ENCODE measurements at places on chromosomes 7 and 10.
A peak's percentile ranks its signal among the peaks of the same experiment; 100 is the strongest.

DNA sequence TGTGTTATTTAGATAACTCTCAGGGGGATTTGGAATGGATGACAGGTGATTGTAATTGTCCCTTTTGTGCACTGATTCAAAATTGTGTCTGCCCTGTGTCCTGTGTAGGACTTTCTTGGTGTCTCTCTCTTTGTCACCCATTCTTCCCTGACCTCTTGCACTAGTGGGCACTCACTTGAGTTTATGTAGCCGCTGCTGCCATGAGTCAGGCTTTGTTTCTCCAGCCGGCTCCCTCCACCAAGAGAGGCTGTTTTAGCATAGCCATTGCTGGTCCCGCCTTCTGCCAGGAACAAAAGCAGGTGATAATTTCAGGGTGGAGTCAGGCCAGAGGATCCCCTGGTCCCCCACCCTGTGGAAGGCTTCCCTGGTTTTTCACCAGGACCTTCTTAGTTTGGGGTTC is 8.4 kb downstream of the COL17A1 start:
- peak; percentile 33 for DNase-seq

DNA sequence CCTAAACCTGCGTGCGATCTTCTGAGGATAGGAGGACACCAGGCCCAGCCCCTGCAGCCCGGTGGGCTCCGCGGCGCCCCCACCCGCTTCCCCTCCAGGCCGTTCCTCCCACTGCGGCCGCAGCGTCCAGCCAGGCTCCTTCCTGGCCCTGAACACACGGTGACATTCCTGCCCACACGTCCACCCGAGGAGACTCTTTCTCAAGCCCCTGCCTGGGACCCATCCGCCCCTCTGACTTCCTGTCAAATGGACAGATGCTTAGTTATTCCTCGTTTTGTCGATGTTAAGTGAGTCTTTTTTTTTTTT is 32.4 kb upstream of the RNF32 start:
- DNase-seq = no peak

GRCh38 chr7:126443951-126444350 is 808.8 kb downstream of the GRM8 start:
- DNase-seq = no peak

- DNase-seq = no peak
These were observed 262.1 kb downstream of the CREB5 start for GRCh38 chr7:28674359-28674782.

- DNase-seq = no peak
These were observed 122.9 kb upstream of the GLI3 start for GRCh38 chr7:42359946-42360345.

- DNase-seq = no peak
These were observed 55.8 kb downstream of the UNCX start for GRCh38 chr7:1288390-1288995.

GRCh38 chr7:8778459-8778858 is 345.1 kb downstream of the NXPH1 start:
- no peak for DNase-seq

DNA sequence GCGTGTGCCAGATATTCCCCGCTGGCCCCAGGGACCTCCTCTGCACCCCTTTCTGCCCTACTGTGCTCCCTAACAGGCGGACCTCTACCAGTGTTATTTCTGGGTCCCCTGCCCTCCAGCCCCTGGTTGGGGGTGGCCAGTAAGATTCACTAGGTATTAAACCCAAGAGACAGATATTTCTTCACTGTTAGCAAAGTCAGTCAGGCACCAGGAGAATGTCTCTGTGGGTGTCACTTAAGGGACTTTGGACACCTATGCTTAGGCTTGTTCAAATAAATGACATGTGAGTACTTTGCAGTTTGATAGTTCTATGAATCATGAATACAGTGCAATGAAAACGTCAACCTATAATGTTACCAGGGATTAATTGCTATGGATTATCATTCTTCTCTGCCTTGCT is 234.3 kb upstream of the IGFBP3 start:
- DNase-seq = no peak

DNA sequence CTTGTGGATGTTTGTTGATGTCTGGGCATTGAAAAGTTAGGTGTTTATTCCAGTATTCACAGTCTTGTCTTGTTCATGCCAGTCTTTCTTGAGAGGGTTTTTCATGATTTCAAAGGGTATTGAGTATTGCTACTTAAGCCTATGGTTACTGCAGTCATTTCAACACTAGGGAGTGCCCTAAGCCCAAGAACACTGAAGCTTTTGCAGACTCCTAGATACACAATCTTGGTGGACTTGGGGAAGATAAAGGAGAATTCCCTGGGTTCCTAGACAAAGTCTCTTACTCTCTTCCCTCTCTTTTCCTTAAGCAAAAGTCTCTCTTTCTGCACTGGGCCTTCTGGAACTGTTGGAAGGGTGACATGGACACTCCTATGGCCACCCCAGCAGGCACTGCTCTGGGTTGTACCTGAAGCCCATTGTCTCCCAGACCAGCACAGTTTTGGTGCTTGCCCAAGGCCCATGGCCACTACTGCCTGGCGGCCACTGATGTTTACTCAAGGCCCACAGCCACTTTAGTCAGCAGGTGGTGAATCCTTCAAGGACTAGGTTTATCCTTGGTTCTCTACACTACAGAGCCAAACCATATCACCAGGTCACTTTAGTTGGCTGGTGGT is 24.9 kb downstream of the SAMD9 start:
- DNase-seq = peak; percentile 67

- no peak for DNase-seq
These were observed 469.3 kb downstream of the NEBL start for GRCh38 chr10:20427821-20428220.

GRCh38 chr10:50501924-50502452 is 121.8 kb downstream of the SGMS1 start:
- DNase-seq = peak; percentile 20

GRCh38 chr10:124078028-124078427 is 15.4 kb downstream of the CHST15 start:
- no peak for DNase-seq

DNA sequence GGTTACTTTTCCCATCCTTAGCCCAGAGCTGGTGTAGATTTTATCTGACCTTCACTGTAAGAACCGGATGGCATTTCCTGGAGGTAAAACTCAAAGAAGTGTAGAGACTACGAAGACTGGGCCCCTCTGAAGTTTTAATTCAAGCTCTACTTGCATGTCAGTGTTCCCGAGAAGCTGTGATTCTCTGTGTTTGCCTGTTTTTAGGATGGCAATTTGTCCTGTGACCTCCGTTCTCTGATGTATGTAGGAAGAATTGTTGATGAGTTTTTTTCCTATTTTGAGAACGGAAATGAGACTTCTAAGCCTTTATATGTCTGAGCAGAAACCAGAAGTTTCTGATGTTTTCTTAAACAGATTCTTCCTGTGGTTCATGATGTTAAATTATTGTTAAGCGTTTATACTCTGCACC is 94.1 kb downstream of the CDCA7L start:
- DNase-seq = no peak

GRCh38 chr10:36736311-36736710 is 389.1 kb upstream of the ANKRD30A start:
- DNase-seq = no peak

DNA sequence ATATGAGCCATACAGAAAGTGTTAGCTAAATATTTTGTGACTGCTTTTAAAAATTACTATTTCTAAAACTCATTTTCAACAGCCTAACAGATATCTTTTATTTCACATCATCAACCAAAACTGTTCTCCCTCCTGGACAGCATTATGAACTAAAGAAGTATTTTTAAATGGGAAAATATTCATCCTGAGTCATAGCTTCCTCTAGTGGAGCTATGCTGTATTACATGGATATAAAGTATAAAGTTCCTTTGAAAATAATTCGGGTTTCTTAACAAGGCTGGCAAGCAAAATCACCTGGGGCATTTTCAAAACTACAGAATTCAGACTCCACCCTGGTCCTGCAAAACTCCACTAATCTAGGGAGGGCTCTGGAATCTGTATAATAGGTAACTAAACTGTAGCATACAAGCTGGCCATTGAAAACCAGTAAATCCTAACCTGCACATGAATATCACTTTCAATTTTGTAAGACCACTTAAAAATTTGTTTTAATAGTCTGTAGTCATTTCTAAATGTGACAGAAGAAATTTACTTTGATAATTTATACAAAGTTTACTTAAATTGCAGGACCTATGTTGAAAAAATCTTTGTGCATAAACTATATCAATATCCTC is 53.5 kb downstream of the SCIN start:
- peak; percentile 32 for DNase-seq

GRCh38 chr10:68103901-68104300 is 5.4 kb upstream of the MYPN start:
- DNase-seq = no peak

GRCh38 chr10:73875139-73875475 is 752 bp upstream of the CAMK2G start:
- DNase-seq = no peak

- DNase-seq = no peak
These were observed 86.5 kb upstream of the SKAP2 start for GRCh38 chr7:26950889-26951288.

GRCh38 chr7:128271471-128271941 is 30.4 kb downstream of the LEP start:
- DNase-seq = no peak

GRCh38 chr10:381805-382204 is 246.6 kb downstream of the ZMYND11 start:
- DNase-seq = no peak

- peak; percentile 46 for DNase-seq
These were observed 69.5 kb downstream of the HIBADH start for GRCh38 chr7:27593226-27593625.

DNA sequence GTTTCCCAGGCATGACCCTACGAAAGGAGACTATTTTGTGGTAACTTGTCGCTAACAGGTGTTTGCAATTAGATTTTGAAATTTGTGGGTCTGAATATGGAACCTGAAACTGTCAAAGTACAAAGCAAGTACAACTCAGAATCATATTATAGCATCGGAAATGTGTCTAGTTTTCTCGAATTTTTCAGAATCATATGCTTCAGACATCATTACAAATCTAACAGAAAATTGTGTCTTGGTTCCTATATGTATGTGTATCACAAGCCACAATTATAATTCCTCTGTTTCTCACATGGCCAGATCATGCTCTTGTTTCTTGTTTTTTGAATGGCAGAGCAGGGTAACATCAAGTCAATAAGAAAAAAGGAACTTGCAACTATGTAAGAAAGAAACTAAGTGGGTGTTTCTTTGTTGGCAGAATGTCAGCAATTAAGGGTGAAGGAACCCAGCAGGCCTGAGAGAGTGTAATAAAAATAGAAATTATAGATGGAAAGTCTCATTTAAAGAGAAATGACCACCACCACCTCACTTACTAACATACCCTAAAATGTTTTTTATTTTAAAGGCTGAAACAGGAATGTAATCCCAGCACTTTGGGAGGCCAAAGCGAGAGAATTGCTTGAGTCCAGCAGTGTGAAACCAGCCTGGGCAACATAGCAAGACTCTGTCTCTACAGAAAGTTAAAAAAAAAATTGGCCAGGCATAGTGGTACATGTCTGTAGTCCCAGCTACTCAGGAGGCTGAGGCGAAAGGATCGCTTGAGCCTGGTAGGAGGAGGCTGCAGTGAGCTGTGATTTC is 51.3 kb downstream of the PRTFDC1 start:
- no peak for DNase-seq

GRCh38 chr7:86600506-86601290 is 43.0 kb upstream of the GRM3 start:
- DNase-seq = no peak

DNA sequence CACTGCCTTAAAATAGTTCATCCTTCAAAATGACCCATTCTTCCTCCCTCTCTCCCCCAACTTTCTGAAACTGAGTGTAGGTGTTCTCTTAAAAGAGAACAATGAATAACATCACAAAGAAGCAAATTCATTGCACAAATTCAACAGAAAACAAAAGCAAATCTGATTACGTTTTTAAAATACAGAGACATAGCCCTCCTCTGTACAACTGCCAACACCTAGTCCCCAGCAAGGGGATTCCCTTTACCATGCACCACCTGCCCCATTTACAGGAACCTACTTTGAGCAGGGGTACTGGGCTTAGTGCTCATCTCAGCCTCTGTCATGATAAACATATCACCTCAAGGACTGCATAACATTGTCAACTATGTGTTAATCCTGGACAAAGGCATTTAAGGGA is 302.8 kb upstream of the AOAH start:
- DNase-seq = no peak

DNA sequence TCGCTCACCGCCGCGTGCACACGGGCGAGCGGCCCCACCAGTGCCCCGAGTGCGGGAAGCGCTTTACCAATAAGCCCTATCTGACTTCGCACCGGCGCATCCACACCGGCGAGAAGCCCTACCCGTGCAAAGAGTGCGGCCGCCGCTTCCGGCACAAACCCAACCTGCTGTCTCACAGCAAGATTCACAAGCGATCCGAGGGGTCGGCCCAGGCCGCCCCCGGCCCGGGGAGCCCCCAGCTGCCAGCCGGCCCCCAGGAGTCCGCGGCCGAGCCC is 3.3 kb downstream of the REPIN1 start:
- DNase-seq = no peak

- peak; percentile 43 for DNase-seq
These were observed 766 bp upstream of the ZMYND11 start for GRCh38 chr10:134247-135131.

GRCh38 chr10:131421381-131421780 is 109.9 kb upstream of the TCERG1L start:
- no peak for DNase-seq

DNA sequence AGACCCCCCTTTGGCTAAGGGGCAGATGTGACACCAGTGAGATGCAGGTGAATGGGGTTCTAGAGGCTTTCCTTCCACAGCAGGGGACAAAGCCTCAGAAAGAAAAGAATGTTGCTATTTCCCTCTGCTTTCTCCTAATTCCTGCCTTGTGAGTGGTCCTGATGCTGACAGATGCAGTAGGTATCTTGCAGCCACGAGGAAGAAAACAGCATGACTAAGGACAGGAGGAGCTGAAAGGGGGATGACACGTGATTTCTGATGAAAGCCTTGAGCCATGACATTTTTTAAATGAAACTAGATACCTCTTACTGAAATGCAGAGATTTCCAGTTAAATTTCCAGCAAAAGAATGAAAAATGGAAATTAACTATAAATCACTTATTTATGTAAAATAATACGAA is 92.4 kb downstream of the C1GALT1 start:
- peak; percentile 5 for DNase-seq

DNA sequence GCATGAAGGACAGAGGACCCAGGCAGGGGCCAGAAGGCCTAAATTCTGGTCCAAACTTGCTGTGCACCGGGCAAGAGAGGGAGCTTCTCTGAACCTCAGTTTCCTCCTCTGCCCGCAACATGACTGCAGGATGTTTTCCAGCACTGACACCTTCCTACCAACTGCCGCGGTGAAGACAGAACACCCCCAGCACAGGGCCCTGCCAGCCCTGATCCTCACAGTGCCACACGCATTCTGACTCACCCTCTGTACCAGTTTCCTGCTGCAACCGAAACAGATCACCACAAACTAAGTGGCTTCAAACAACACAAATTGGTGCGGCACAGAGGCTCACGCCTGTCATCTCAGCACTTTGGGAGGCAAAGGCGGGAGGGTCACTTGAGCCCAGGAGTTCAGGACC is 18.1 kb downstream of the MAD1L1 start:
- DNase-seq = no peak

- DNase-seq = peak; percentile 87
These were observed 6.2 kb downstream of the C10orf105 start for GRCh38 chr10:71713135-71714030.
